Keratinocyte (primary cell): ENCODE measurements at places on chromosomes 11 and 22.
A peak's percentile ranks its signal among the peaks of the same experiment; 100 is the strongest.

GRCh38 chr11:83659466-83659865 lies 373.3 kb upstream of the CCDC90B start:
- no peaks in the 10 kb centered on the region for H3K36me3 ChIP-seq
- no peaks in the 10 kb centered on the region for H3K4me1 ChIP-seq
- no peak for DNase-seq
- no peak overlapping the region for H3K4me3 ChIP-seq
- H3K27me3 ChIP-seq, result no peaks in the 10 kb centered on the region

DNA sequence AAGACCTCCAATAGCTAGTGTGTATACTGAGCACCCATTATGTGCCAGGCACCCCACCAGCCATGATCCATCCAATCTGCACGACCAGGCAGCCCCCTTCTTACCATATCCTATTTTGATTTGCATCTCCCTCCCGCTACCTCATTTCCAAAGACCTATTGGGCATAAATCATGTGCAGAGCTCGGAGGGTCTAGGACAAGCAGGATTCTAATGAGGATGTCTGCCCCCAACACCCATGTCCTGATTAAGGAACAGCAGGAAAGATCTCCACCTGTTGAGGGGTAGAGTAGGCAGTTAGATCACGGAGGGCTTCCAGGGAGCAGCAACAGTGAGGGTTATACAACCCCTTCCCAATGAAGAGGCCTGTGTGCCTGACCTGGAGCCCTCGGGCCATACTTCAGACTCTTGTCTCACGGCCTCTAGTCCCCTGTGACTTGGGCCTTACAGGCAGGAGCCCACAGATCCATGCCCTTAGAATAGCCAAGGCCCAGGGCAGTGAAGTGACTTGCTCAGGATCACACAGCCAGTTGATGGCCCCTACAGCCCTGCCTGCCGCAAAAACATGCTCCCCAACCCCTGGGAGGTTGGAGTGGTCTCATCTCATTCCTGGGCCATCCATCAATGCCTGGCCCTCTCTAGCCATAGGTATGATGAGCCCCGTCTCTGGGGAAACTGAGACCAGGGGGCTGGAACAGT lies 3.5 kb downstream of the RAB3IL1 start:
- H3K4me1 ChIP-seq, result no peaks in the 10 kb centered on the region
- no peak overlapping the region for H3K27ac ChIP-seq
- H3K4me3 ChIP-seq, result no peak overlapping the region
- DNase-seq, result no peak
- no peaks in the 10 kb centered on the region for H3K36me3 ChIP-seq

- H3K27ac ChIP-seq, result no peak overlapping the region
- no peak for DNase-seq
- H3K4me3 ChIP-seq, result no peak overlapping the region
- no peaks in the 10 kb centered on the region for H3K27me3 ChIP-seq
- H3K4me1 ChIP-seq, result peaks cover 12% of the 10 kb centered on the region
Observed at GRCh38 chr11:71483692-71484091, 30.7 kb downstream of the NADSYN1 start.

- no peaks in the 10 kb centered on the region for H3K4me1 ChIP-seq
- H3K27ac ChIP-seq, result no peak overlapping the region
- DNase-seq, result no peak
- no peak overlapping the region for H3K4me3 ChIP-seq
- H3K36me3 ChIP-seq, result no peaks in the 10 kb centered on the region
- H3K27me3 ChIP-seq, result no peaks in the 10 kb centered on the region
Observed at GRCh38 chr22:34855471-34855870, 210.5 kb upstream of the ISX start.

DNA sequence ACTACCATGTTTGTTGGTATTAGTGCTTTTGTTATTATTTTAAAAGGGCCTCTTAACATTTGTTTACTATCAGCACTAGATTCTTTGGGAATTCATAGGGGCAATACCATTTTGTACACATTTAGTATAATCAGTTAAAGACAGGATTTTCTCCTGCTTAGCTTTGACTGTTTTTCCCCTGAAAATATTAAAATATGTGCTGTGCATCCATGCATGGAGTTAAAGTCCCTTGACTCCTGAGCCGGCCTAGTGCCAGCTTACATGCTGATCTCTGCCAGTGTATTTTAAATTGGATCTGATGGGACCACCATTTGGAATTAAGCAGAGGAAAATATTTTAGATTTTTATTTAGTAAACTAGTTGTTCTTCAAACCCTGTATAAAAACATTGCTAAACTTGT lies 161.4 kb downstream of the METTL15 start:
- no peak overlapping the region for H3K4me3 ChIP-seq
- no peaks in the 10 kb centered on the region for H3K27me3 ChIP-seq
- H3K27ac ChIP-seq, result no peak overlapping the region
- DNase-seq, result no peak

- H3K27me3 ChIP-seq, result no peaks in the 10 kb centered on the region
Observed at GRCh38 chr11:35725885-35726284, 63.3 kb downstream of the TRIM44 start.

DNA sequence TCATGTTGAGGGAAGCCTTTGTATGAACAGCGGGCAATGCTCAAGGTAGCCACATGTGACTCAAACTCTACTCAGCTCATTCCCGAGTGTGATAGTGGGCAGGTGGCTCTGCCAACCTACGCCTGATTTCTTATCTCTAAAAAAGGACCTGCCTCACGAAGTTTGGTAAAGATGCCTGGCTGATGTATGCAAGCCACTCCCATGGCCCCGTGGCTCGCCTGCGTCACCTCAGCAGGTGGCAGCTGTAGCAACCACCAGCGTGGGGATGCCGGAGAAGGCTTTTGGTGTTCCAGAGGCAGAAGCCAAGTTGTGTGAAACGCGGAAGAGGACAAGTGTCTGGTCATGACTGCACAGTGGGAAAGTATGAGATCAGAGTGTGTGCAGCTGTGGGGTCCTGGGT lies 5.4 kb downstream of the FADS2 start:
- peaks cover 32% of the 10 kb centered on the region for H3K4me1 ChIP-seq
- H3K27ac ChIP-seq, result no peak overlapping the region
- no peaks in the 10 kb centered on the region for H3K27me3 ChIP-seq
- no peak for DNase-seq
- H3K4me3 ChIP-seq, result no peak overlapping the region

DNA sequence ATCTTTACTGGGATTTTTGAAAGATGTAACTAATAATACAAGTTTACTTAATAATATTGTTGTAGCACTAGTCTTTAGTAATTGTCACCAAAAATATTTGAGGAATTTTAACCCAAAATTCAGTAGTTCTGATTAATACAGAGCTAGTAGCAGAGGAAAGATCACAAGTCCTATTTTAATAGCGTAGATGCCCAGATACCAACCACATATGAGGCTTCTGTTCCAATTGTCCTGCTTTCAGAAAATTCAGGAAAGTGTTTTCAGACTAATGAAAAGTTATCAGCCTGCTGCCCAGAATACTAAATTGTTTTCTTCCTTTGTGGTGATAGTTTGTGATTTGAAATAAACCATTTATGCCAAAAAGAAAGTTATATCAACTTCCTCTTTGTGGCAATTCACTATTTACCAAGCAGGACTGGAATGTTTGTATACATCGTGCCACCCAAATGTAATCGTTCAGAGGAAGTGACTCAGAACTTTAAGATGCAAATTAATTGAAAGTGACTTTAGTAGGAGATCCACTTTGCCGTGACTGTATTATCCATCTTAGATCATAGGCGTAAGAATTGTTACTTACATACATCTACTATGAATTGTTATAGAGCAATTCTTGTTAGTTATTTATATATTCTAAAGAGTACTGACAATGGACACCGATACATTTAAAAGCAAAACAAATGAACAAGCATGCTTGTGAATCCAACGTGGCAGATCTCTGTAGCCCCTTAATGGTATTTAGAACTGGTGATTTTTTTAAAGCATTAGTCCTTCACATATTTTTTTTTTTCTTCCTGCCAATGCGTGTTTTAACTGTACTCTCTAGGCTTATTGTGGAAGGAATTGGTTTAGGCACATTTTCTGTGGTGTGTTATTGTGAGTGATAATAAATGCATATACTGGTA lies 231.0 kb downstream of the DDX10 start:
- no peak overlapping the region for H3K4me3 ChIP-seq
- no peaks in the 10 kb centered on the region for H3K27me3 ChIP-seq
- peak overlapping the region; percentile 43 for H3K27ac ChIP-seq
- peaks cover 15% of the 10 kb centered on the region for H3K4me1 ChIP-seq
- H3K36me3 ChIP-seq, result no peaks in the 10 kb centered on the region

- no peak overlapping the region for H3K4me3 ChIP-seq
- H3K27ac ChIP-seq, result no peak overlapping the region
- H3K4me1 ChIP-seq, result peaks cover 9% of the 10 kb centered on the region
- no peaks in the 10 kb centered on the region for H3K27me3 ChIP-seq
Observed at GRCh38 chr11:27159335-27159679, 118.7 kb downstream of the BBOX1 start.
